ENCODE measurements at places on chromosomes 6 and 20. TPM values are rescaled to one million over a fixed set of nuclear protein-coding genes. Genes with fewer than 3 reads are reported as not detected.
A peak's percentile ranks its signal among the peaks of the same experiment; 100 is the strongest.

ZNF831 gene
- total RNA-seq = not detected

LSM14B gene
- total RNA-seq = 65.1 TPM

HS3ST5 gene
- total RNA-seq = not detected

GRCh38 chr6:80457439-80457933, 351.0 kb downstream of the BCKDHB start:
- DNase-seq = peak; percentile 76

DNA sequence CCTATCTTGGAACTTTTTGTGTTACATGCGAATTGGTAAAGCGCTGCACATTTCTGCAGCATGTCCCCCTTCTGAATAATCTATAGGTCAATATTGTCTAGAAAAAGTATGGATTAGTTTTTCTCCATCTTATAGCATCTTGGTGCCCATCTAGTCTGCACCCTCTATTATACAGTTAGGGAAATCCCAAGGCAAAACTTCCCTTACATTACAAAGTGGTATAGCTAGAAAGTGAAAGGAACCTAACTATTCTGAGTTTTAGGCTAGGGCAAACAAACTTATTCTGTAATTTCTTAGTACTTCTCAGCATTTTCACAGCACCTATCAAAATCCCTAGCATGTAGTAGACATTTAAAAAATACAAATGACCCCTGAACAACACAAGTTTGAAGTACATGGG, 133.5 kb upstream of the CCDC28A start:
- no peak for DNase-seq

DNA sequence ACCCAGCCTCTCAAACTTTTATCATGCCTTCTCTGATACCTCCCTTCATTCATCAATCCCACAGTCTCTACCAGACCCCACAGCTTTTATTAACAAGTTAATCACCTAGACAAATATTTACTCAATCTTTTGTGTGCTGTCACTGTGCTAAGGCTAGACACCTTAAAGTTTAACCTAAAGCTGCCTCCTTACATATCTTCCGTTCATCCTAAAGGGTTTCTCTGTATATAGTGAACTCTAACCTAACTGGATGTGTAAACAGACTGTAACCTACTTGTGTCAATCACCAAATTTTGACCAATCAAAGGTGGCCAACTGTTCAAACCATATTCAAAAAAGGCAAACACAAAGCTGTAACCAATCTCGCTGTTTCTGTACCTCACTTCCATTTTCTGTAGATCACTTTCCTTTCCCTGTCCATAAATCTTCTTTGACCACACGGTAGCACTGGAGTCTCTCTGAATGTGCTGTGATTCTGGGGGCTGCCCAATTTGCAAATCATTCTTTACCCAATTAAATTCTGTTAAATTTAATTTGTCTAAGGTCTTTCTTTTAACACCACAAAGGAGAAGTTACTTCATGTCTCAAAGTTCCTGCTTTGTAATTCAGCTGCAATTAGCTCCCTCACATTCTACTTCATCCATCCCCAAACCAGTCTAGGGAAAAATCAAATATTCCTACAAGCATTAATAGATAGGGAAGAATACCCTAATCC, 72.5 kb downstream of the ARHGAP18 start:
- peak; percentile 42 for DNase-seq
